ENCODE measurements at places on chromosomes 2 and 18.

DNA sequence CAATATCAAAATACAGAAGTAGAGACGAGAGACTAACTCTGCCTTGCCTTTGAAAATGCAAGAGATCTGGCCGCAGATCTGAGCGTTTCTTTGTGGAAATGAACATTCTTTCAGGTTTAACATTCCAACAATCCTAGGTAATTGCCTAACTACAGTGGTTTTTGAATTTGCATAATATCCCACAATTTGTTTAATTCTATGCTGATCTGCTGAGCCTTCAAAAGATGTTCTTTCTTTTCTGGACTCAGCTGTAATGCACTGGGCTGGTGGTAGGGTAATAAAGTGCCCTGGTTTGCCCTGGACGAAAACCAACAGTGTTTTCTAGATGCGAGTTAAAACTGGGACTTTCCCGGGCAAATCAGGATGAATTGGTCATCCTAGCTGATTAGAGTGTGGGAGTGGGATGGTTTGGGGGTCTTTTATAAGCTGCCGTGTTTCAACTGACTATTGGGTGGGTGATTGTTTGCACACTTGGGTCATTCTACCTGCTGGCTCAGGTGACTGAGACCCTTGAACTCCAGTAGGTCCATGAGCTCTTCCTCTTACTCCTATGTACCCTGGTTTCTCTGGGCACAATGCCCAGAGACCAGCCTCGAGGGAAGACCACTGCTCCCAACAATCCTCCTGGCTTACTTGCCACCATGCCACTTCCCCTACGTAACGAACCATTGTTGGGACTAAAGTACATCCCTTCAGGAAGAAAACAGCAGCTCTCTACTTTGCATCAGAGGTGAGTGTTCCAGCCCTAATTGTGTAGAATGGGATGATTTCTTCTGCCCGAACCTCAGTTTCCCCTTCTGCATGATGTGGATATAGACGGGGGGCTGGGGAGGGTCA, 3.4 kb upstream of the PAX8 start:
- no peak for DNase-seq

GRCh38 chr2:46097714-46098480, 199.3 kb upstream of the EPAS1 start:
- no peak for DNase-seq

DNA sequence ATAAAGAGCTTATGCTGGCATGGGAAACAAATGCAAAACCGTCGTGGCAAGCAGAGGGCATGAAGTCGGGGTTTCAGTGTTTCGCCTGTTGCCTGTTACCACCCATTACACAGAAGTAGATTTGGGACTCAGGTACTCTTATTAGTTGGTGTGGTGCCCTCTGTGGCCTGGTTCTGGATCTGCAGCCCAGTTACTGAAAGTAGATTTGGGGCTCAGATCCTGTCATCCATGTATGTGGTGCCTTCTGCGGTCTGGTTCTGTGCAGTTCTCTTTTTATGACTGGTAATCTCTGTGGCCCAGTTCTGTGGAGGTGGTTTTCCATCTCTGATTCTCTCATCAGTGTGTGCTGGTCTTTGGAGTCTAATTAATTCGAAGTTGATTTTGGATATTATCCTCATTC, 45.2 kb downstream of the ADNP2 start:
- no peak for DNase-seq

DNA sequence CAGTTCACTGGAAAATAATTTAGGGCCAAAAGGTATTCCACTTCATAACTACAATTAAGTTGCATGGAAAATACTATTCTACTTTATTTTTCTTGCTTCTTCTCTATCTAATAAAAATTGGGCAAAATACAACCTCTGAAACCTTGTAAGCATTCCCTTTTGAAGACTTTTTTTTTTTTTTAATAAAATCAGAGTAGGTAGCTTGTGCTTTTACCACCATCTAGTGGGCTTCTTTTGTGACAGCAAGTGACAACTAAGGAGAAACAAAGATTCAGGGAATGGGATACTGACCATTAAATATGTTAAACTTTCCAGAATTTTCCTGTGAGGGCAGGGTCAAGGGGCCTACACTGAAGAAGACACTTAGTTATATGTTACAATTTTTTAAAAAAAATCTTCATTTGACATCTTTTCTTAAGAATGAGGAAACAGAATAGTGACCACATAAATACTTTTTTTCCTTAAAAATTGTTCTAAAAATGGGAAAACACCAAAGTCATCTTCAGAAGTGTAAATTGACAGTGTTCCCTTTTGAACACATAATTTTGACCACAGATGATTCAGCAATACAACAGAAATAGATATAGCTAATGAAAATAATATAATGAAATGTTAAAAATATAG, 1183.2 kb upstream of the ACVR2A start:
- no peak for DNase-seq

- DNase-seq = no peak
Measured at GRCh38 chr2:129176375-129176774, 803.1 kb upstream of the RAB6C start.

DNA sequence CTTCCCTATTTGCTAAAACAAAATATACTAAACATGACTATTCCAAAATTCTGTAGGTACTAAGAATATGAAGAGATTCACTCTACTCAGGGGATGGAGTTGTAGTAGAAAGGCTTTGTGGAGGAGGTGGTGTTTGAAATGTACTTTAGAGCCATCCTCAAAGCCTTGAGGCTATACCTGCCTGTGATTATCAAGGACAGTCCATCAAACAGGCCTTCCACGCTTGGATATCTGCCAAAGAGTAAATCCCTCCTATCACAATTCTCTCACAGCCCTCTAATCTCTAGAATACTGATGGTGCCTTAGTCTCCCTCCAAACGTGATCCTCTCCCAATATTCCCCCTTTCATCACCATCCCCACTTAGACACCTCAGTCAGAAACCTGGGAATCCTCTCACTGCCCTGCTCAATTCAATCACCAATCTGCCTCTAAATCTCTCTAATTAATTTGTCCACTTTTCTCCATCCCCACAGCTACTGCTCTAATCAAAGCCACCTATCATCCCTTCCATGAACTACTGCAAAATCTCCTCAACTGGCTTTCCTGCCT, 13.1 kb downstream of the SOS1 start:
- DNase-seq = no peak

DNA sequence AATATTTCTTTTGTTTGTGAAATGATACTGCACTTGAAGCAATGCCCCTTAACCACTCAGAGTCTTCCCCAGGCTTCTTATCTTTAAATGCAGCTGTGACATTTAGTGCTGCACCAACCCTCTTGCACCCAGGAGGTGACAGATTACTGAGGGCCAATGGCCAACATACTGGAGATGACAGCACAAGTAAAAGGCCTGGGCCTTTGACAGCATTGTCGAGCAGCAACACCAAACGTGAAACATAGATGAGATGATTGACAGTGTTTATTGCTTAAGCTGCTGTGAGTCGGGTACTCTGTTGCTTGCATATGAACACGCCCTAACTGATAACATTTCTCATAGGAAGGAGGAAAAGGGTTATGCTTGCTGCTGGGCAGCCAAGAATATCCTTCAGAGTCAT, 80.3 kb downstream of the THNSL2 start:
- no peak for DNase-seq

DNA sequence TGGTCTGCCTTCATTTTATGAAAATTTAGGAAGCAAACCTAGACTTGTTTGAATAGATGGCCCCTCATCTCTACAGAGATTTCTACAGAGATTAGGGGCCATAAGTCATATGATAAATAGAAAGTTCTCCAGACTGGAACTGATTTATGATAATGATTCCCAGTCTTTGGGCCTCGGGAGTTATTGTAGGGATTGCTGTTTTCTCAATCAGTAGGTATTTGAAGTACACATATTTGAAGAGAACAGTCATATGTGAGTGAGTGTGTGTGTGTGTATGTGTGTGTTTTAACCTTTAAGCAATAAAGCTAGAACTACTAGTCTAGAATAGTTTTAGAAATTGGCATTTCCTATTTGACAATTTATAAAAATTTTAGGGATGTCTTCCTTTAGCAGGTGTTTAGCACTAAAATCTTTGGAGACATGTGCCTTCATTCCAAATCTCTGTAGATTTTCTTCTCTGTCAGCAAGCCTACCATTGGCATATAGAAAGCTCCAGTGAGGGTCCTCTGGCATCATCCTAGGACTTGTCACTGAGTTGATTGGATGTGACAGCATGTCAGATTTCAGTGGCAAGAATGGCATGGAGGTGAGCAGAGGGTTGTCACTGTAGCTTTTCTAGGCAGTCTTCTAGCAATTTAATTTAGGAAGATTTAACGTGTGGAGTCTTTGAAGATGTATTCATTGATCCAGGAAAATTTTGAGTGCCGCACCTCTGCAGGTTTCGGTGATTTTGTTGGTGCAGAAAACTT, 71.2 kb downstream of the MYO1B start:
- DNase-seq = no peak

DNA sequence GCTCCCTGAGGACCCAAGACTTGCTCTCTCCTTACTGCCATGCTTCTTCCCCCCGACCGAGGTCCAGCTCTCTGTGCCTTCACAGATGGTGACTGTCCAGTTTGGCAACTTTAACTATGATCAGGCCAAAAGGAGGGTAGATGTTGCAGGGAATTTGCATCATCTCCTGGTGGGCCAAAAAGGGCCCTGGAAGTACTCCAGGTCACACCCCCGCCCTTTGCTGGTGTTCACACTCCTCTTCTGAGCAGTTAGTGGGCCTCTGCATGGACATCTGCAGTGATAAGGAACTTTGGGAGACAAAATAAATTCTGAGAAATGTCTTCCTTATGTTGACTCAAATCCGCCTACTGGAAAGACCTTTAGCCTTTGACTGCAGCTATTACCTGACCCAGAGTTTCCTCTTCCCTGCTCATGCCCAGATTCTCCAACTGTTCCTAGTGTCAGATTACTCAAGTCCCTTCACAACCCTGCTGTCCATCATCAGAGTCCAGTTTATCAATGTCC, 234.4 kb downstream of the LOXHD1 start:
- DNase-seq = no peak

DNA sequence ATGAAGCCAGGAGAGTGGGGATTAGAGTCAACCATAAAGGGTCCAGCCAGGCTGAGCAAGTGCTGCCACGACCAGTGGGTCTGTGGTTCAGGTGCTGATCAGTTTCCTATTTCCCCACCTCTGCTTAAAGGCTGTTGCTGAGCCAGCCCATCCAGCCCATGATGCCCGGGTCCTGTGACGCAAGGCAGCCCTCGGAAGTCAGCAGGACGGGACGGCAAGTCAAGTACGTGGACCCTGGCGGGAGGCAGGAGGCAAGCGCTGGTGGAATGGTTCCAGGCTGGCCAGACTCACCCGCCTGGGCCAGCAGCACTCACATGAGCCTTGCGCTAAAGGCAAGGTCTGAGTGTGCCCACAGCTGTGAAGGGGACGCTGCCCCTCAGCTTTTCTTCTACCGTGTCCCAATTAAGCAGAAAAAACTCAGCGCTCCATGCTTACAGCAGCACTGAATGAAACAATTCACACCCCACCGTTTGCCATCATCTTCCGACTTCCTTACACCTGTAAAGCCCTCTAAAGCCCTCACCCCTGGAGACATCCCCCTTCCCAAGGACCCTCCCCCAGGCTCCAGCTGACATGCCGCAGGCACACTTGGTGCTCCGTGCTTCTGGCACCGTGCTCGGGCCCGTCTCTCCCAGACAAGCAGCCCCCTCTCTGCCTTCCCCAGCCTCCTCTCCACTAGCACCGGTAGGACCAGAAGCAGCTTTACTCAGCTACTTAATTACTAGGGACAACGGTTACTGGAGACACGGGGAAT, 11.3 kb upstream of the RPL31 start:
- no peak for DNase-seq

- no peak for DNase-seq
Measured at GRCh38 chr2:1606421-1607235, 137.7 kb downstream of the PXDN start.

GRCh38 chr2:62884514-62884913, 166.1 kb upstream of the OTX1 start:
- DNase-seq = no peak

DNA sequence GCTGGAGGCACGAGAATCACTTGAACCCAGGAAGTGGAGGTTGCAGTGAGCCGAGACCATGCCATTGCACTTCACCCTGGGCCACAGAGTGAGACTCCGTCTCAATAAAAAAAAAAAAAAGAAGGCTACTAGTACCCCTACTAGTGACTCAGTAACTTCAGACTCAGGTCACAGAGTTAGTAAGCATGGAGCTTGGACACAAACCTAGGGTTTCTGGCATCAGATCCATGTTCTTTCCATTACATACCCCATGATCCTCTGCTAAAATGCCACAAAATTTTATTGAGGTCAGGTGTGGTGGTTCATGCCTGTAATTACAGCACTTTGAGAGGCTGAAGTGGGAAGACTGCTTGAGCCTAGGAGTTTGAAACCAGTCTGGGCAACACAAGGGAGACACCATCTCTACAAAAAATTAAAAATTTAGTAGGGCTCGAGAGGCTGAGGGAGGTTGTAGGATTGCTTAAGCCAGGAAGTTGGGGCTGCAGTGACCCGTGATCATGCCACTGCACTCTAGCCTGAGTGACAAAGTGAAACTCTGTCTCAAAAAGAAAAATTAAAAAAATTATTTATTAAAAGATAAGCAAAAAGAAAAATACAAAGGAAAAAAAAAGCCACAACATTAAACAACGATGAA, 45.1 kb downstream of the DHX57 start:
- DNase-seq = no peak

GRCh38 chr2:121884511-121884921, 129.1 kb downstream of the TSN start:
- no peak for DNase-seq

- DNase-seq = no peak
Measured at GRCh38 chr2:215698566-215698965, 262.7 kb upstream of the FN1 start.

DNA sequence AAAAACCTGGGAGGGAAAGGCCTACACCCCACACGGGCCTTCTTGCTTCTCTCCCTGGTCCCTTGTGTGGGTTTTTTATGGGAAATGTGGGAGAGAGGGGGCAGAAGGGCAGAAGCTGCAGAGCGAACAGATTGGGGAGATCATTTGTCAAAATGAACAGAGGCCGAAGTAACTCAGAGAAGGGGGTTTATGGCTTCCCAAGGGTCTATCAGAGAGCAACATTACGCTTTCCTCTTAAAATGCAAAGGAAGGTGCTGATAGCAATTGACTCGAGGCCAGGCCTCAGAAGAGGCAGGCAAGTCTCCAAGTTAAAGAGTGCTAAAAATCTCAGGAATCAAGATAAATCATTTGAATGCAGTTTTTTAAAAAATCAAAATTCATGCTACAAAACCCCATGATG, 101.5 kb downstream of the SGPP2 start:
- no peak for DNase-seq

GRCh38 chr18:74050807-74051206, 96.8 kb downstream of the FBXO15 start:
- no peak for DNase-seq

GRCh38 chr2:127638361-127639110, 7.4 kb upstream of the GPR17 start:
- DNase-seq = no peak

- DNase-seq = no peak
Measured at GRCh38 chr18:13461469-13461868, 242.9 kb downstream of the LDLRAD4 start.

DNA sequence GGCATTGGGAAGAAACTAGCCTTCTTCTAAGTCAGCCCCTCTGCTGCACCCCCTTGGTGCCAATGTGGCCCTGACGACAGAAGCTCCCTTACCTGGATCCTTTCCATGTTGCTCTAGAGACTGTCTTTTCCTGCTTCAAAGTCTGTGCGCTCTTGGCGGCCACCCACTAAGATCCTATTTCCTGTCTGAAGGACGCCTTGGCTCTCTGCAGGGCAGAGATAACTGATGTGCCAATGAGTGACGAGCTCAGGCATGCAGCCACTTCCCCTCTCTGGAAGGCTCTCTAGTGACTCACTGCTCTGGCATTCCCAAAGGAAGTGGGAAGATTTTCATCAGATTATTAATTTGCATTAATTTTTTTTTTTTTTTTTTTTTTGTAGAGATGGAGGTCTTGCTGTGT, 273.5 kb downstream of the CDH20 start:
- DNase-seq = no peak
